ENCODE measurements at places on chromosomes 3 and 15.

GRCh38 chr3:62252438-62253157 is 120.8 kb downstream of the FEZF2 start:
- DNase-seq, result no peak

GRCh38 chr3:188489639-188490405 is 335.9 kb downstream of the LPP start:
- DNase-seq, result no peak

DNA sequence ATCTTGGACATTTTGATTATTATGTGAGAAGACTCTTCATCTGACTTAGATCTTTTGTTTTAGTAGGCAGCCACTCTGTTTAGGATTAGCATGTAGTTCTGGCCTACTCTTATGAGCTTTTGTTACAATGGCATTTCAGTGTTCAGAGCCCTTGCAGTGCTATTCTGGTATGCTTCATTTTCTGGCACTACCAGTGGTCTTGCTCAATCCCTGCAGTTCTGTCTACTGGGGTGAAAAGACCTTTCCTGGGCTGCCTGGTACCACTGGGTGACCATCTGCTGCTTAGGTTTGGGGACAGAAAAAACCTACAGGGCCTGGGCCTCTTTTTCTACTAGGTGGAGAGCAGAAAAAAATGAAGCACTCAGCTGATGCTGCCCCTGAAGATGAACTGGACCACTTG is 42.5 kb downstream of the IL16 start:
- DNase-seq, result no peak

GRCh38 chr15:52008359-52008697 is 10.7 kb upstream of the MAPK6 start:
- no peak for DNase-seq

- no peak for DNase-seq
These were observed 12.2 kb downstream of the ZNF774 start for GRCh38 chr15:90364251-90364650.

GRCh38 chr3:30610702-30611368 is 4.4 kb downstream of the TGFBR2 start:
- no peak for DNase-seq

- no peak for DNase-seq
These were observed 569.7 kb upstream of the MDFIC2 start for GRCh38 chr3:70882104-70882503.

DNA sequence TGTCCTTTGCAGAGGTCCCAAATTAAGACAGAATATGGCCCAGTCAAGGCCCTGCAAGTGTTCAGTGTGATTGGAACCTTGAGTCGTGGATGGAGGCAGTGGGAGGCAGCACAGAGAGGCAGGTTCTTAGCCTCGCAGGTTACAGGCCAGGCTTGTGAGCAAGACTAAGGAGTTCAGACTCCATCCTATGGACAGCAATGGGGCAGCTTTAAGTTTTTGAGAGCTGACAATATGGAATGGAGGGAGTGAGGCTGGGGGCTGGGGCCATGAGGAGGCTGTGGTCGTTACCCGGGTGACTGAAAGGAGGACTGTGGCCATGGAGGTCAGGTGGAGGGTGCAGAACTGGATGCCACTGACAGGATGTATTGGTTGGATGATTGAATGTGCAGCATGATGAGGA is 74.1 kb upstream of the PRR23C start:
- DNase-seq, result no peak

GRCh38 chr3:132596816-132597433 is at the start of gene ACKR4:
Gene ACKR4 (plus strand): TSS chr3:132597270. CDS start chr3:132600398, 3,128 bp downstream.
- no peak for DNase-seq

GRCh38 chr3:58462829-58463180 is 29.1 kb upstream of the KCTD6 start:
- DNase-seq, result no peak

DNA sequence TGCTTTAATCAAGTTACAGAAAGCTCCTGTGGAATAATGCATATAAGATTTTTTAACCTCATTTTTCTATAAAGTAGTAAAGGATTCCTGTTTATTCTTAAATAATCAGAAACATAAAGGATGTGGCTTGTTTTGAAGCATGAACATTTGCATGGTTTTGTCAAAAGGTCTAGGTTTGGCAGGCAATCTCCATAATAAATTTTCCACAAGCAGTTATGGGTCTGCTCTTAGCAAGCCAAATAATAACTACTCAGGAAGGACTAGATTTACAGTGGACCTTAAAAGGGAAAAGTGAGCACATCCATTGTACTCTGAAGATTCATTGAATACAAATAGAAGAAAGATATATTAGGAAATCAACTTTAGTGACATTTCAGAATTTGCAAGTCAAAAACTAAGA is 407.3 kb upstream of the CBLB start:
- no peak for DNase-seq

GRCh38 chr3:159763011-159763601 is 225.5 kb upstream of the IL12A start:
- peak; percentile 71 for DNase-seq

DNA sequence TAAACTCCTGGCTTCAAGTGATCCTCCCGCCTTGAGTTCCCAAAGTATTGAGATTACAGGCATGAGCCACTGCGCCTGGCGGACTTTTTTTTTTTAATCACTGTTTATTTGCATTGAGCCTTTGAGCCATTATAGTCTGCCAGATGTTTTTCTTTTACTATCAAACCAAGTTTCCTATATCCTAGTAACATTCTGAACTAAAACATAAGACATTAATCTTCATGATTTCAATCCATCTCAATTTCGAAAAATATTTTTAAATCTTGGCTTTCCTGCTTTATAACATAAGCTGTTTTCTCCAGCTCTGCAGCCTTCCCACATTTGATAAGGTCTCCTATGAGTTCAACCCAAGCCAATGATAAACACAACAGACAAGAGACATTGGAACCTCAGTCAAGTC is 75.4 kb downstream of the UMPS start:
- no peak for DNase-seq

DNA sequence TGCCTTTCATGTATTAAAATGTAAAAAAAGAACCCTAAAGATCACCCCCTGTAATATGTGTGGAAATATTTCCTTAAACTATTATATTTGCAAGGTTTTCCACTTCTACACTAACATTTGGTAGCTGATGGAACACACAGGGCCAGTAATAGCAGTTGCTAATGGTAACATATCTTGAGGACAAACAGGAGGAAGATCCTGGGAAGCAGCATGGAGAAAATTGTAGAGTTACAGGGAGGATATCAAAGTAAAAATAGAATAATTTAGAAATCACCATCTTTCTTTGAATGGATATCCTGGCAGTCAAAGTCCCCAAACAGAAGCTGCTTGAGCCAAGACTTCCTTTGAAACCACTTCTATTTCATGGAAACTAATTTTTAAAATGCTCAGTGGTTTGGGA is 29.5 kb upstream of the OSTN start:
- DNase-seq, result no peak

DNA sequence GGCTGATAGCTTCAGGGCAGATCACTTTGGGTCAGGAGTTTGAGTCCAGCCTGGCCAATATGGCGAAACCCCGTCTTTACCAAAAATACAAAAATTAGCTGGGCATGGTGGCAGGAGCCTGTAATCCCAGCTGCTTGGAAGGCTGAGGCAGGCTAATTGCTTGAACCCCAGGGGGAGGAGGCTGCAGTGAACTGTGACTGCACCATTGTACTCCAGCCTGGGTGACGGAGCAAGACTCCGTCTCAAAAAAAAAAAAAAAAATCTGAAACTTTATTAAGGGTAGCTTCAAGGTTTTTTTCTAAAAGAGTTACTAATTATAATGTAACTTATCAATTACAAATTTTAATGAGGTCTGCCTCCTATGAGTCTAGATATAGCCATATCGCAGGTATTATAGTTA is 5.1 kb downstream of the NECTIN3 start:
- no peak for DNase-seq

- no peak for DNase-seq
These were observed 9.0 kb upstream of the CD47 start for GRCh38 chr3:108099679-108100428.

DNA sequence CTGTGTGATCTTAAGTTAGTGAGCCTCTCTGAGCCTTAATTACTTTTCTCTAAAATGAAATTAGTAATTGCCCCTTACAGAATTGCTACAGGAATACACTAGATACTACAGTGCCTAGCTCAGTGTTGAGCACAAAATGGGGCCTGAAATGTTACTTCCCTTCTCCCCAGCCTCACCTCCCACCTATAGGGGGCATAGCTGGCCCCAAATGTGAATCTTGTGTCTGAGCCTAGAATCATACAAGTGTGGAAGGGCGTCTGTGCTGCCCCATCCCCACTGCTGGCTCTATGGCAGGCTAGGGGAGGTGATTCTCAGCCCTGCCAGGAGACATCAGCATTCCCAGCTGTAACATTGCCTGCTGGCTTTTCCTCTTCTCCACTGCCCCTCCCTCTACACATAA is 42.7 kb downstream of the IFT122 start:
- DNase-seq, result no peak

All from NCI-H774 (cell line).